NCI-H2227 treated with DMSO at 0.1 percent for 48 hours (cell line): ENCODE measurements at places on chromosomes 3 and 15.

- no peak for DNase-seq
These were observed 270.7 kb upstream of the THRB start for GRCh38 chr3:24765399-24765798.

DNA sequence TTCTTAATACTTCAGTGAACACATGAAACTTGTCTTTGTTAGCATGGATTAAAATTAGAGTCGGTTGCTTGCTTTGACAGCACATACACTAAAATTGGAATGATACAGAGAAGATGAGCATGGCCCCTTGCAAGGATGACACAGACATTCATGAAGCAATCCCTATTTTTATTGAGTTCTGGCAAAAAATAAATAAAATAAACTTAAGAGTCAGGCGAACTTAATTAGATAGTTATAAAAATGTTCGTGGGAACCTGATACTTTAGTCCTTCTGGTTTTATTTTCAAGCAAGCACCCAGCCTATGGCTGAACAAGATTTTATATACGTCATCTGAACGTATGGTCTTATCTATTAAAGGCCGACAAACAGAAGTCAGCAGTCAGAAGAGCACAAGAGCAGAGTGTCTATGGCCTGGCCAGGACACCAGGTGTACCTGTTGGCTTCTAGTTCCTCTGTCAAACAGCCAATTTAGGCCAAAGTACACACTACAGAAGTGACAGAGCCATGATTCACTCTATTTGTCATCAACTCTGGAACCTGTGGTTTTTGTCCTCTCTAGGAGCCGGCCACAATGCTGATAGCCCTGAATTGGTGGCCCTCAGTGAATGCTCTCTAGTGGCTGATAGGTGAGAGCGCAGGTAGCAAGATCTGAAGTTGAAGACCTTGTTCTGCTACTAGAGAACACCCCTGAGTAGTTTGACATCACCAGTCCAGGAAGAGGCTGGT, 64.3 kb downstream of the LEO1 start:
- no peak for DNase-seq

GRCh38 chr3:40465456-40465855, 8.3 kb downstream of the RPL14 start:
- DNase-seq = no peak

DNA sequence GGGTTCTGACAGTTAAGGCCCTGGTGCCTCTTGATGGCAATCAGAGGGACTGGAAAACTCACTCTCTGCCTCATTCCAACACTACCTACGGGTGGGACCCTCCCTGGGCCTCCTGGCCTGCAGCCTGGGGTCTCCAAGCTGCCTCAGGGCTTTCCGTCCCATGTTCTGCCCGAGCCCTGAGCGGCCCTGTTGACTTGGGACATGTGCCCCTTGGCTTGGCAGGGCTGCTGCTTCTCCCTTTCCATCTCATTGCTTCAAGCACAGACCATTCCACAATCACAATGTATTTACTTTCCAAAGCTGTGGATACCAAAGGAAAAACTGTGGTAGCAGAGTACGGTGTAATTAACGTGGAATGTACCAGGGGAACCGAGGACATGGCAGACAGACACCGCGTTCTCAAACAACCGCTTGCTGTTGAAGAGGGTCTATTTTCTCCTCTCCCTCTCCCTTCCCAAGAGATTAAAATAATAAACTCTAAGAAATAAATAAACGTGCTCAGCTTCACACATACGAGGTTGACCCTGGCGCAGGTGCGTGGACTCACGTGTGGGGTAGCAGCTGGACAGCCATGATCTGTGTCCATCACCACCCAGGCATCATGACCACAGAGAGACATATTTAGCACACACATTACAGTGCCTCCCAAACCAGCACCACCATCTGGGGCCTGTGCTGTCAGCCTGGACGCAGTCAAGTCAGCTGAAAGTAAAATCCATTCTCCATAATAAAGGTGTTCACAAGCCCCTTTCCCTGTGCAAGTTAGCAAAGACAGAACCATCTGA, 172.0 kb downstream of the XXYLT1 start:
- DNase-seq = no peak

DNA sequence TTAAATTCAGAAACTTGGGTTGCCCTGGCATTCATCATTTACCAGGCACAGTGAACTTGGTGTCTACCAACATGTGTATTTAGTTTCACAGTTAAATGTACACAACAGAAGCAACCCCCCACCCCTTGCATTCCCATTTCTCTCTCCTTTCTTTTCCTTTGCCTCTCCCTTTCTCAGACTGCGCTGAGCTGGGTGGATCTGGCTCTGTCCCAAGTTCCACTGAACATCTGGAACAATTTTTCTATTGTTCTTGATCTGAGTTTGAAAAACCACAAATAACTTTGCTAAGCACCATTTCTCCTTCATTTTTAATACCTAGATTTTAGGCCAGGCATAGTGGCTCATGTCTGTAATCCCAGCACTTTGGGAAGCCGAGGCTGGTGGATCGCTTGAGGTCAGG, 242.2 kb downstream of the ABHD5 start:
- no peak for DNase-seq

- no peak for DNase-seq
These were observed 99.7 kb downstream of the CEMIP start for GRCh38 chr15:80878867-80879250.

- DNase-seq = no peak
These were observed 1.8 kb upstream of the C15orf62 start for GRCh38 chr15:40767838-40768500.

GRCh38 chr3:188169830-188170455, 16.0 kb downstream of the LPP start:
- DNase-seq = no peak

GRCh38 chr15:78604420-78604819, 16.4 kb downstream of the CHRNA3 start:
- no peak for DNase-seq

GRCh38 chr3:63654931-63655330, 2.5 kb downstream of the SNTN start:
- DNase-seq = no peak

DNA sequence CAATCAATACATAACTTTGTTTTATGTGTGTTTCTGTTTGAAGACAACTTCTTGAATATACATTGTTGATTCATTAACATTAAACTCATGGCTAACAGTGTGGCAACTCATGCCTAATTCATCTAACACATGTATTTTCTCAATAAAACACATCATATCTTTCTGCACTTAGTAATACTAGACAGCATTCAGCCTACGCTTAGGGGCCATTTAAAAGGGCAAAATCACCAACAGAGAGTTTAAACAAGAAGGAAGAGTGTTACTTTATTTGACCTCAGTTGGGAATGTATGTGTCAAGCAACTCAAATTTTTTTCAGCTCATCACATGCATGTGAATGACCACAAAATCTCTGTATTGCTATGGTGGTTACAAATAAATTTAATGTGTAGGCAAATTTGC, 128.8 kb upstream of the AADACL2 start:
- DNase-seq = no peak

DNA sequence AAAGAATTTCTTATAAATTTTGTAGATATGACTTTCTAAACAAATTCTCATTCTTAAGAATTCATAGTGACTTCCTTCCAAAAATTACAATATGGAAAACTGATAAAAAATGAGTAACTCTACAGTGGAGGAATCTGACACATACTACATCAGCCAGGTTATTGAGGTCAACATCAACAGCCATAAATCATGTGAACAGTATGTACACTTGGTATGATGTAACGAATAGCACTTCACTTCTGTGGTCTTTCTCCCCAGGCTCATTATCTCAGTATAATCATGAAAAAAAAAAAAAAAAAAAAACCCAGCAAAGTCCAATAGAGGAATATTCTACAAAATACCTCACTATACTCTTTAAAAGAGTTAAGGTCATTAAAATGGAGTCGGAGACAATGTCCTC, 111.2 kb upstream of the SUCLG2 start:
- DNase-seq = no peak

GRCh38 chr15:25713736-25714537, 149.2 kb downstream of the ATP10A start:
- DNase-seq = no peak

GRCh38 chr15:85402195-85402881, 21.9 kb downstream of the AKAP13 start:
- no peak for DNase-seq
